ENCODE measurements at places on chromosomes 4 and X.

DNA sequence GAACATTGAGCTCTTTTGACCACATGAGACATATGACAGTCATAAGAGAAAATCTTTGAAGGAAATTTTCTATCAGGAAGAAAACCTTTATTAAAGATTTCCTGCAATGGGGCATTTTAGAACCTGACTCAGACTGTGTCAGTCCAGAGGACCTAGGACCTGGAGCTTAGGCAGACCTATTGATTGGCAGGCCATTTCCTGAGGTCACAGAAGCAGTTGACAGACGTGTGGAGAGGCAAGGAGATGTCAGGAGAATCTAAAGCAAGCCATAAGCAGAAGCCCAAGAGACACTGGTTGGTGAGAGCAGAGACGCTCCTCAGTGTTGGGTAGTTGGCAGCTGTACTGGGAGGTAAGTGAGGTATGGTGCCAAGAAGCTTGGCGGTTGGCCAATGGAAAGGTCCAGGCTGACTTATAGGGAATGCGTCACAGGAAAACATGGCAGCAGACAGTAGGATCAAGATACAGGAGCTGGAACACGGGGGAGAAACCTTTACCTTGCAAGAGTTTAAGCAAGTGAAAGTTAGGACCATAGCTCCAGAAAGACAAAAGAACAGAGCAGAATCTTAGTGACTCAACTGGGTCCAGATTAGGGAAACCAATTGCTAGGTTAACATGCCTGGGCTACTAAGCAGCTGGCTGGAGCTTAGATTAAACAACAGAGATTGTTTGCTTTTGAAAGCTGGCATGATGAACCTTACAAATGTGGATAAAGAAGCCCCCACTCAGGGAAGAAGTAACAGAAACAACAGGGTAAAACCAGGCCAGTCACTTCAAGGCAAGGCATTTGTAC lies 18.6 kb downstream of the PALLD start:
- no peak for DNase-seq

DNA sequence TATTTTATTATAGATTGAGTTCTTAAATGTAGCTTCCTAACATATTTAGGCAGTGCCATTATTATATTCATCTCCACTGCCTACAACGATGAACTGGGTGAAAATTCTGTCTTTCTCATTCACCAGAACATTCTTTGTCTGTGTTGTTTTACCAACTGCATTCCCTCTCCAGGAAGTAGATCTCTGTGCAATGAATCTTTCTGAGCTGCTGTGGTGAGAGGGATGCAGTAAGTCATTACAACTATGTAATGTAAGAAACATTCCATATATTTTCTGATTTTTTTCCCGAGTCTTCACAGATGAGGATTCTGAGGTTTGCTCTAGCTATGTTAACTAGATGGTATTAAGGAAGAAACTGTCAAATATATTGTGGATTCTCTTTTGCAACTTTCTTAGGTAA lies 811.9 kb upstream of the PCDH7 start:
- no peak for DNase-seq

DNA sequence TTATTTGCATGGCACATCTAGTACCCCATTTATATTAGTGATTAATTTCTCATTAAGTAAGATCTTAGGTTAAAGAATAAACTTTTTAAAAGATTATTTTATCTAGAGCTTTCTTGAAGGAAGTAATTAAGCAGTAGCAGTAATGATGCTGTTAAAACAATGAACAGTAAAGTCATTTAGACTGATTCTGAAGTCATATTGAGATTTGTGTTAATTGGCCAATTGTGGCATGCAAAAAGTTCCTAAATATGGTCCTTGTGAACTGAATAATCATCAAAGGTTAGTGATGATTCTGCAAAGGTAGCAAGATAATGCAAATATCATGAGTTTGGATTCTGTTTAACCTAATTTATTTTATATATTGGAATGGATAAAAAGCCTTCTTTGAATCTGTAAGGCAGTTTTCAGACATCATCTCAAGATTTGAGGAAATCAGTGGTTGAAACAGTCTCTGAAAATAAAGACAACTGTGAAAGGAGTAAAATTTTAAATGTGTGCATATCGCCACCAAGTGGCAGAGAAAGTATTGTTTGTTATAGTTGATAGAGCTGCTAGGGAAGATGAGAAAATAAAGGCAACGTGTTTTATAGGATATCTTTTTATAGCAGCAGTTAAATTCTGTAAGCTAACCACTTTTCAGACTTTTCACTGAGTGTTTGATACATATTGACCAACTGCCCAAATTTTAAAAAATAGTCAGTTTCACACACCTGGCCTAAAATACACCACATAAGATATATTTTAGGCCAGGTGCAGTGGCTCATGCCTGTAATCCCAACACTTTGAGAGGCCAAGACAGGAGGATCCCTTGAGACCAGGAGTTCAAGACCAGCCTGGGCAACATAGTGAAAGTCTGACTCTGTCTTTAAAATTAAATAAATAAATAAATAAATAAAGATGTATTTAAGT lies 79.6 kb downstream of the CCKAR start:
- DNase-seq: peak; percentile 61

- DNase-seq: no peak
Measured at GRCh38 chrX:136778916-136779315, 1.8 kb downstream of the ARHGEF6 start.

DNA sequence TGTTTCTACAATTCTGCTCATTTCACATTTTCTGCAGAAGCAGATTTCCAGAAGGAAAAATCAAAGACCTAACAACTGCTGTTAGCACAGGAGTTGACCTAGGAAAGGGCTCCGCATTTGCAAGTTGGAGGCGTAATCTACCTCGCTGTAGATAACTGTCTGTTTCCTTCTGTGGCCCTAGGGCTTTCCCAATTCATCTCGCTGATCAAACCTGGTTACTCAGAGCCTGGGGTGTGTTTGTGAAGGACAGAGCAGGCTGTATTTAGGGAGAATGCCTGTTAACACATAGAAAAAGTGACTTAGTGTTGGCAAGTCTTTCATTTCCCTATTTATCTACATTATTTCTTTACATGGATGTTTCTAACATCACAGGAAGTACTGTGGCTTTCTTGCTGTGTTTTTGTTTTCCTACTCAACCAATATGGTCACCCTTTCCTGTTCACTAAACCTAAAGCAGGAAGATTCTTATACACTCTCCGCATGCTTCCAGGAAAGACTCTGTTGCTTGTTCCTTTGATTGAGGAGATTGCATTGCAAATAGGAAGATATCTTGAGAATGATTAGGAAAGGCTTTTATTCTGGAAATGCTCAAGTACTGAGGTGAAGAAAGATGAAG lies 40.5 kb downstream of the AGA start:
- DNase-seq: no peak

- no peak for DNase-seq
Measured at GRCh38 chrX:110175696-110176095, 142.2 kb downstream of the AMMECR1 start.

- no peak for DNase-seq
Measured at GRCh38 chr4:142519342-142519741, 326.8 kb downstream of the INPP4B start.

- no peak for DNase-seq
Measured at GRCh38 chr4:3863841-3864741, 97.9 kb downstream of the ADRA2C start.

DNA sequence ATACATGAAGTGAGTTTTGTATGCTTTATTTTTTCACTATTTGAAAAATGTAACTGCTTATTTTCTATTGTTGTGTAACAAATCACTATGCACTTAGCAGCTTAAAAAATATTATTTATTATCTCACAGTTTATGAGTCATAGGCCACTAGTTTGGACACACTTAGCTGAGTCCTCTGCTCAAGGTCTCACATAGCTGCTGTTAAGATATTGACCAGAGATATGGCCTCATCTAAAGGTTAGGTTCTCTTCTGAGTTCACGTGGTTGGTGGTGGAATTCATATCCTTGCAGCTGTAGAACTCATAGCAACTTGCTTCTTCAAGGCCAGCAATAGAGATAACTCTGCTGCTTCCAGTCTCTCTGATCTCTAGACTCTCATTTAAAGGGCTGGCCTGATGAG lies 534.4 kb downstream of the SPRY1 start:
- DNase-seq: no peak

DNA sequence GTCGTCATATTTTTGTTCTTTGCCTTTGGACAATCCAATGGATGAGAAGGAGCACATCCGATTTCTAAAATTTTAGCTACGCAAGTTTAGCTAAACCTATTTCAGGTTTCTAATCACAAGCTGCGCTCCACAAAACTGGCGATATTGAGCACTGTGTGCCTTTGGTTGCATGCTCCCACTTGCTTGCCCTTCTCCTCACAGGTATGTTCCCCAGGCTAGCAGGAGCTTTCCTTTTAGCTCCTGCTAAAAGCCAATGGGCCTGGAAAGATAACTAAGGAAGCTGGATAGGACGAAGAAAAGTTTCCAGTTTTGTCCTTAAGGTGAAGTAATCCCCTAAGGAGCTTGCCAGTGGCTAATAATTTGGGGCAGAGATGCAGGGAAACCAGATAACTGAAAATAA lies 975.2 kb downstream of the FSTL5 start:
- DNase-seq: no peak

DNA sequence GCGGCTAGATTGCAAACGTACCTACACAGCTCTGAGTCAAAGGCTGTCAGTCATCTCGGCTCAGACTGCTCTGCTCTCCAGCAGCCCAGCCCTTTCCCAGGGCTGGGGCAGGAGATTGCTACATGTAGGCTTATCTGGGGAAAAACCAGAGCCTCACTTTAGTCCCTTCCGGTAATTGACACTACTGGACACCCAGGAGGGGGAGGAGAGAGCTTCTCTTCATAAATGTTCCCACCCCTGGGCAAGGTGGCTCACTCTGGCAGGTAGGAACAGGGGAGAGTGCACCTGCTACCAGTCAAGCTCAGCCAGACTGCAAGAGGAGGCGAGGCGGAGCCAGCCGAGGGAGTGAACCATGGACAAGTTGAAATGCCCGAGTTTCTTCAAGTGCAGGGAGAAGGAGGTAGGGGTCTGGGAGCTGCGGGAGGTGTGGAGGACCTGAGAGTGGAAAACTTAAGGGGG lies at the start of gene SLC6A14:
TSS of gene SLC6A14 (plus strand) at position 249 of the 459 bp plus-strand sequence. CDS start at position 353, 104 bp downstream.
- no peak for DNase-seq

GRCh38 chr4:122625156-122625555 lies 4.3 kb upstream of the IL21 start:
- DNase-seq: no peak

DNA sequence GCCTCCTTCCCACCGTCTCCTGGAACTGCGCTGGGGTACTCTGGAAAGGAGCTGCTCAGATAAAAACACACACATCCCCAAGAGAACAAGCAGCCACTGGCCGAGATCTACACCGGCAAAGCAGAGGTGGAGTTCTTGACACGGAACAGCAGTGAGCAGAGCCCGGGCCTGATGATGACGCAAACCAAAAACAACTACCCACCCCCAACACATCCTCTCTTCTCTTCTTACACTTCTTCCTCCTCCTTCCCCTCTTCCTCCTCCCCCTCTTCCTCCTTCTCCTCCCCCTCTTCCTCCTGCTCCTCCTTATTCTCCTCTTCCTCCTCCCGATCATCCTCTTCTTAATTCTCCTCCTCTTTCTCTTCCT lies 4.6 kb downstream of the PNMA5 start:
- DNase-seq: peak; percentile 61

- no peak for DNase-seq
Measured at GRCh38 chr4:146214238-146214637, at the start of gene REELD1. Gene REELD1, plus strand, starts transcription at chr4:146214538. Its CDS starts 2,415 bp downstream, at chr4:146216953.

- DNase-seq: no peak
Measured at GRCh38 chr4:87069037-87069742, 134.4 kb downstream of the AFF1 start.

DNA sequence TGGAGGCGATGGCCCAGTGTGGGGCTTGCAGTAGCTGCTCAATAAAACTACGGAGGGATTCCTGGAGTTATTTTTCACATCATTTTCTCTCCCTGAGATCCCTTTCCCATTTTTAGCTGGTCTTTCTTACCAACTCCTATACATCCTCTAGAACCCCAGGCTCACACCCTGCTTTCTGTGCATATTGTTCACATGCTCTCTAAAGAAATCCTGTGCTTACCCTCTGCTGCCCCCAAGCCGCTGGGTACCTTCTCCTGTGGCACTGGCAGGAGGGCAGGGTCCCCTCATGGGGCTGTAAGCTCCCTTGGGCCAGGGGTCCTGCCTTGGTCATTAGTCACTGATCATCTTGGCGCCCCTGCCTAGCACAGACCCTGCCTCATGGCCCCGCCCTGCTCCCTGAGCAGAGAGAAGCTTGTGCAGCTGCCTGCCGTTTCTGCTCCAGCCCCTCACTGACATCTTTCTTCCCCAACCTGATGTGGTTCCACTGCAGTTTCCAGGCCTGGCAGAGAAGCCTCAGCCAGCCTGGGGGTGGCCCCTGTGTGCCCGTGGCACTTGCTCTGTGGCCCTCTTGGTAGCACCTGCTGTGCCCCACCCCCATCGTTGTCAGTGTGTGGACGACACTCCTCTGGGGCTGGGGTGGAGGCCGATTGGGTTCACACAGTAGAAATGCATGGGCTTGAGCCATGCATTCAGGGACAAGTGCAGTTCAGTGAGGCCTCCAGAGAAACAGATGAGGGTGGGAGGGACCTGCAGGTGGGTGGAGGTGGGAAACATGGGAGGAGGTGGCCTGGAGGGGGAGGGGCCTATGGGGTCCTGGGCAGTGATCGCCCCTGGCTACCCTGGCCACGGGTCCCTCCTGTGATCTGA lies 69.5 kb downstream of the WFS1 start:
- no peak for DNase-seq

DNA sequence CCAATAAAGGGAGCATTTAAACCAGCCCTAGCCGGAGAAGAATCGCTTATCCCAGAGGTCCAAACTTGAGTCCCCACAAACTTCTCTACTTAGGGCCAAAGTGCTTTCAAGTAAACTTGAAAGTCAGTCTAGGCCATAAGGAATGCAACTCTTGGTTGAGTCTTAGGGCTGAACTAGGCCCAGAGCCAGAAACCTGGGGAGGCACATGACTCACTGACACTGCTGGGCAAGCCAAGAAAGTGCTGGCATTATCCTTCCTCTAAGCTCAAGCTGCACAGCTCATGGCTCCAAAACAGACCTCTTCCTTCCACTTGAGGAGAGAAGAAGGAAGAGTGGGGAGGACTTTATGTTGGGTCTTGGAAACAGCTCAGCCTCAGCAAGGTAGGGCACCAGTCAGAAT lies 1257.3 kb upstream of the DIAPH2 start:
- no peak for DNase-seq

- DNase-seq: no peak
Measured at GRCh38 chrX:16664074-16664473, 14.1 kb downstream of the S100G start.

DNA sequence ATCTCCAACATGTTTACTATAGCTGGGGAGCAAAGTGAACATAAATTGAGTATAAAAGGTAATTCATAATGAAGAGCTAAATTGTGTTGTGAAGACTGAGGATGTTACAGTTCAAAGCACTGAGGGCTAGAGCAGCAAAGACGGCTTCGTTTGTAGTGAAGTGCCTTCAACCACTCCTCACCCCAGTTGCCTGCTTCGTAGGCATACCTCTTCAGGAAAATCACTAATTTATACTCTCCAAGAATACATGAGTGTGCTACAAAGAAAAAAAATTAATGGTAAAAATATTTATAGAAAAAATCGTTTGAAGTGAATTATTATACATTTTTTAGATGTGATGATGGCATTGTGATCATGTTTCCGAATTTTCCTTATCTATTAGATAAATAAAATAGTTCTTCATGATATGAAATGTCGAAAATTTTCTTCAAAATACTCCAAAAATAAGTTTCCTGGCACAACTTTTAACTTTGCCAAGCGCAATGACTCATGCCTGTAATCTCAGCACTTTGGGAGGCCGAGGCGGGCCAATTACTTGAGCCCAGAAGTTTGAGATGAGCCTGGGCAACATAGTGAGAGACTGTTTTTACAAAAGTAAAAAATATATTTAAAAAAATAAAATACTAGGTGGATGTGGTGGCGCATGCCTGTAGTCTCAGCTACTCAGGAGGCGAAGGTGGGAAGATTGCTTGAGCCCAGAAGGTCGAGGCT lies 41.6 kb downstream of the ZFP42 start:
- DNase-seq: no peak

GRCh38 chr4:7466215-7466614 lies 31.5 kb upstream of the PSAPL1 start:
- DNase-seq: no peak

Measured in GM13976 (cell line).